M059J (cell line): ENCODE measurements at places on chromosomes 2 and 18. TPM values are rescaled to one million over a fixed set of nuclear protein-coding genes. Genes with fewer than 3 reads are reported as not detected.

GRCh38 chr2:159941729-159942128, 120.7 kb downstream of the PLA2R1 start:
- no peak for DNase-seq

The UBR3 gene
- 7.6 and 15.3 TPM in 2 replicates for total RNA-seq

DNA sequence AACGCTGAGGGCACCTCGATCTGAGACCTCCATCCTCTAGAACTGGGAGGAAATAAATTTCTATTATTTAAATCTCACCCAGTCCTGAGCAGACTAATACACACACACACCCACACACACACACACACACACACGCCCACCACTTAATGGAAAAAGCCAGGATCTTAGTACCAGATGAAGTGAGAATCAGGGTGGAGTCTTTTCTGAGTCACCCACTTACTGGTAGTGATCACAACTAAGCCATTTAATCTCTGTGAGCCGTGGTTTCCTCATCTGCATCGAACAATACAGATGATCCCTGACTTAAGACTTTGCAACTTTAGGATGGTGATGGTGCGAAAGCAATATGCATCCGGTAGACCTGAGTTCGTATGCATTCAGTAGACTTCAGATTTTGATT, 18.6 kb downstream of the THNSL2 start:
- DNase-seq, result no peak

The HES6 gene
- total RNA-seq, result 1.5 and 5.3 TPM in 2 replicates

DNA sequence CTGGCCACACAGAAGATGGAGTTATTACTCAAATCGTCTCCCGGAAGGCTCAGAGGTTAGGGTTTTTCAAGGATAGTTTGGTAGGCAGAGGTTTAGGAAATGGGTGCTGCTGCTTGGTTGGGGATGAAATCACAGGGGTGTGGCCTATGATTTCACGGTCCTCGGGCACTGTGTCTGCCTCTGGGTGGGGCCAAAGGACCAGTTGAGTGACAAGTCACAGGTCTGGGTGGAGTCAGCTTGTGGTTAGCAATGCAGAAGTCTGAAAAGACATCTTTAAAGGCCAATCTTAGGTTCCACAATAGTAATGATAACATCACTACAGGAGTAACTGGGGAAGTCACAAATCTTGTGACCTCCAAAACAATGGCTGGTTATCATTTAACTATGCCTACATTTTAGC, 387.8 kb downstream of the ZNF521 start:
- peak; percentile 53 for DNase-seq

- DNase-seq, result no peak
Observed at GRCh38 chr18:12013186-12013916, 32.0 kb downstream of the IMPA2 start.

GRCh38 chr2:165544897-165545296, 75.4 kb downstream of the CSRNP3 start:
- DNase-seq, result no peak

The REG3A gene
- total RNA-seq, result not detected in 2 replicates

DNA sequence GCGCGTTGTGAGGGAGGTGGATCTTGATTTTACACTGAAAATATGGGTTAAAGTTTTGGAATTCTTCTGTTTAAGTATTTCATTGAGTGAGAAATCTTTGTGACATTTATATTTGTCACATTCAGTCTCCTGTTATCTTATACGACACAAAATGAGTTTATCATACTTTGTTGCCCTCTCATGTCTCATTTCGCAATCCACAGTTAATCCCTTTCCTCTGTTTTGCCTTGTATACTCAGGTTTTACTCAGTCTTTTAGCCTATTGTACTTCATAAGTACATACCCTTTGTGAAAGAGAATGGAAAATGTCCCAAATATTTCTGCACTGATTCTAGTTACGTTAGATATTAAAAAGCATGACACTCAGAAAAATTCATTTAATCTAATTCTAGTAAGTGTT, 142.7 kb downstream of the ATP9B start:
- no peak for DNase-seq

DNA sequence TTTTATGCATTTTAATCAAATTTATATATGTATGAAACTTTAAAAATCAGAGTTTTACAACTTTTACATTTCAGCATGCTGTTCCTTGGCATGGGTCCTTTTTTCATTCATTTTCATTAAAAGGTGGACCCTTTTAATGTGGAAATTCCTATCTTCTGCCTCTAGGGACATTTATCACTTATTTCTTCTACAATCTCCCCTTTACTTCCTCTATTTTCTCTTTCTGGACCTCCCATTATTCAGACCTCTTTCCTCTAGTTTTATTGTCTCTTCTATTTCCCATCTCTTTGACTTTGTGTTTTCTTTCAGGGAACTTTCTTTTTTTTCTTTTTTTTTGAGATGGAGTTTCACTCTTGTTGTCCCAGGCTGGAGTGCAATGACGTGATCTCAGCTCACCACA, 5.7 kb downstream of the PROC start:
- DNase-seq, result peak; percentile 11

The DNER gene
- 13.9 and 21.5 TPM in 2 replicates for total RNA-seq

The TMEM198 gene
- 2.5 and 3.5 TPM in 2 replicates for total RNA-seq

DNA sequence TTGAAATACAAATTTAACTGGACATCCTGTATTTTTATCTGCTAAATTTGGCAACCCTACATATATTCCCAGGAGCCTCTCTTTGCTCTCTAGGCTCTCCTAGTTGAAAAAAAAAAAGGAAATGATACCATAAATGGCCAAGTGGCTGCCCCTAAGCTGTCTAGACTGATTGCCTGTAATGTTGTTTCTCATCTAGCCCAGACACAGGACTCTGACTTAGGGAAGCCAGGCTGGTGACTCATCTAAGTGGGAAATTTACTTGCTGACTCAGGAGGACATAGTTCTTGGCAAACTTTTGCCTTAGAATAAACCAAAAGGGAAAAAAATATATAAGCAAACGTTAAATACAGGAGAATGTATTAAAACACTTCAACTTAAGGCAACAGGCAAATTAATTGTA, 14.6 kb upstream of the ITGAV start:
- DNase-seq, result peak; percentile 98

DNA sequence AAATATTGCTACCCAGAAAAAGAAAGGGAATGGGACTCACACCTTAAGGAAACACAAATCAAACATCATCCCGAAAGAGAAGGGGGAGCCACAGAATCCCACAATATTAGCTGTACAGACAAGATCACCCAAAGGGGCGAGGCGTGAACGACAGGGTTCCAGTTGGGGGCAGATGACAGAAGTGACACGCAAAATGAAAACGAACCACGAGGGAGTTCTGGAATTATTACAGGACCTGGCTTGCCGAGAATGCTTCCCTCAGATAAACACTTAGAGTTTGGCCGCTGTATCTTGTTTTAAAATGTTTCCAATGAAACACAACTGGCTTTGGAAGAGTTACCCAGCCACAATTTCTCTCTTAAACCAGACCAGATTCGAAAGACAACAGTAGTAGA, 60.4 kb downstream of the C2orf76 start:
- no peak for DNase-seq

DNA sequence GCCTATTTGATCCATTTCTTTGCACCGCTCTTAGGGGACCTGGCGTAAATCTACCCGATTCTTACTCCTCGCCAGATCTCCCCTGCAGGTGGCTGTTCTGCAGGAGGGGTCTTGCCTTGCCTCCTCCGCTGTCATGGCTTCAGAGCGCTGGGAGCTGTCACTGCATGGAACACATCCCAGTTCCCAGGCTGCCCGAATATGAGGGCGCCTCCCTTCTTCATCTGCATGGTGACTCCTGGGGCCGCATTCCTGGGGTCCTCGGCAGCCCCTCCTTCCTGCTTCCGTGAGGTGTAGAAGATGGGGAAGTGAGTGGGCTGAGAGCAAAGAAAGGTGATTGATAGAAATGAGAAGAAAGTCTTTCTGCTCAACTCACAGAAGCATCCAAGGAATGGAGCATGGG, 27.3 kb upstream of the COPS8 start:
- no peak for DNase-seq

The ADAM23 gene
- 0.25 TPM in 1 of 2 replicates, not detected in the other for total RNA-seq

The MTX2 gene
- 29.8 and 36.0 TPM in 2 replicates for total RNA-seq

- DNase-seq, result peak; percentile 71
Observed at GRCh38 chr2:223526106-223526505, 76.1 kb downstream of the SCG2 start.

DNA sequence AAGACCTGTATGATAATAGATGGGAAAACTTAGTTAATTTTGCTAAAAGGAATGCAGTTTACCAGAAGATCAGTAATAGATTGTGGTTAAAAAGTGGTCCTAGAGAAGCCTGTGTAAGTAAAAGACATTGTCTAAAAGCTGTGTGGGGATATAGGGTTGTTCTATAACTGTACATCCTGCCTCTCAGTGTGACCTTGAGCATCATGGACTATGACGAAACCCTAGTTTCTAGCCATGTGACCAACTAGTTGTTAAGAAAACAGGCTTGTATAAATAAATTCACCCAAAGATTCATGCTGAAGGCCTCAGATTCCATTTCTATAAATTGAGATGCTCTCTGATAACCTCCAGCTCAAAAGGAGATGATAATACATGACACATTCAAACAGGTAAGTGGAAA, 160.7 kb downstream of the IKZF2 start:
- DNase-seq, result no peak

The NABP1 gene
- 18.6 and 37.5 TPM in 2 replicates for total RNA-seq

GRCh38 chr18:51074605-51075004, 44.6 kb downstream of the SMAD4 start:
- DNase-seq, result no peak

The ACKR3 gene
- 2.7 and 3.0 TPM in 2 replicates for total RNA-seq

DNA sequence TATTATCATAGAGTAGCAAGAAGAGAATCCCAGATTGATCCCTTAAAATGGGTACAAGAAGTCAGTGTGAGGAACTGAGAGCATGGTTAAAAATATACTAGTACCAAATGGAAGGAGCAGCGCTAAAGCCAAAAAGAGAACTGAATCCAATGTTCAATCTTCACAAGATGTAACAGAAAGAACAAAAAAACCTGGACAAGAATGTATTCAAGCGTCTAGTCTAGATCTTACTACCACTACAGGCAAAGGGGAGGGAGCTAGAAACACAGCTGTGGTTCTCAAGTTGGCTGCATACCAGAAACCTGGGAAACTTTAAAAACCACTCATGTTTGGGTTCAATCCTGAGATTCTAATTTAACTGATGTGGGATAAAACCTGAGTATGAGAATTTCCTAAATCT, 57.5 kb downstream of the PIAS2 start:
- DNase-seq, result peak; percentile 40

DNA sequence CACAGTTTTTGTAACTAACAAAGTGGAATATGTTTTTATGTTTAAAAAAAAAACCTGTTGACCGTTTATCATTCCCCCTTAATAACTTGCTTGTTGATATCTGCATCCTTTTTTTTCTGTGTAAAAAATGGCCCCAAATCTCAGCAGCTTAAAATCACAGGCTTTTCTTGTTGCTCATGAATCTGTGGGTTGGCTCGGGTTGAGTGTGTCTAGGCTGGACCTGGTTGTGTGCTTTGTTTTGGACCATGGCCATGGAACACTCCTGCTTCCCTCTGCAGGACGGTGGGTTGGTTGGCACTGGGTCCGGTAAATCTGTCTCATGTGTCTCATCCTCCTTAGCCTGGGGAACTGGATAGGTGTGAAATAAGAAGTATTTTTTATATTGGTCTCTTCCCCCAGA, 139.0 kb upstream of the LINC00305 start:
- DNase-seq, result no peak

The CRYBA2 gene
- total RNA-seq, result 0.17 TPM in 1 of 2 replicates, not detected in the other

DNA sequence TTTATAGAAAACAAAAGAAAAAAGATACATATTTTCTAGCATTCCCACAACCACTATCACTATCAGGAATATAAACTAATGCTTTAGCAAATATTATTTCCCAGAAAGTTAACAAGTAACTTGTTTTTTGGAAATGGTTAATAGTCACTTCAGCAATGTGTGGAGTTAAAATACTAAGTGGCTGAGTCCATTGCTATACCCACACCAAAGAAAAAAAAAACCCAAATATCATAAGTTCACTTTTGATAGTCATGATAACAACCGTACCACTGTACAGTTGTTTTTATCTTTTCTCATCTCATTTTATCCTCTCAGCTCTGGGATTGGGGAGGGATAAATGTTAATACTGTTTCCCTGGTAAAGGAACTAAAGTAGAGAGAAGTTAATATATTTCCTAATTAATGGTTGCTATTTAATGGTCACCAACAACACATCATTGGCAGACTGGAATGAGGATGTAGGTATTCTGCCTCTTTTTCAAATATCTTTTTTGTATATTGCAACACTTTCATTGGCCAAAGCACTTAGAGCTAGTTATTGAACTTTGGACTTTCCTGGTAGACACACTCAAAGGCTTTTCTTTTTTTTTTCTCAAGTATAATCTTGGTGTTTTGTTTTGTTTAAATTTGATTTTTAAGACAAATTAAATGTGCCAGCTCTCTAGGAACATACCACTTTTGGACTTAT, 18.4 kb upstream of the KANSL1L start:
- DNase-seq, result no peak

- no peak for DNase-seq
Observed at GRCh38 chr18:36673452-36673851, 155.3 kb downstream of the TPGS2 start.

DNA sequence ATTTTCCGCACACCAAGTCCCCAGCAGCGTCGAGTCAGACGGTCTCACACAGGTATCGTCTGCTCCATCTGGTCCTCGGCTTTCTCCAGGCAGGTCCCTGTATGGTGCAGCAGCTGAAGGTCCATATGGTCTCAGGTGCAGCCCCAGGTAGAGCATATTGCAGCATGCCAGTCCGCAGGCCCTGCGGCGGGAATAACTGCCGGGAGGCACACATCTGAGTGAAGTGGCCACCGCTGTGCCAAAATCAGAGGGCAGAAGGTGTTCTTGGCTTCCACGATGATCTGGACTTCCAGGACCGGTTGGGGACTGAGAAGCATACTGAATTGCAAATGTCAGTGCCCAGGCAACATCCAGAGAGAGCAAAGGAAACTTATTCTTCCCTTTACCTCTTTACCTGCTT, 320.3 kb downstream of the RNF144A start:
- no peak for DNase-seq

- peak; percentile 88 for DNase-seq
Observed at GRCh38 chr2:111930875-111931274, 32.5 kb downstream of the MERTK start.

The CPLX4 gene
- not detected in 2 replicates for total RNA-seq

- no peak for DNase-seq
Observed at GRCh38 chr2:26646986-26647672, 6.0 kb upstream of the CIB4 start.

The CGREF1 gene
- total RNA-seq, result 0.17 and 0.84 TPM in 2 replicates

GRCh38 chr2:118843483-118844132, 3.8 kb downstream of the EN1 start:
- no peak for DNase-seq

DNA sequence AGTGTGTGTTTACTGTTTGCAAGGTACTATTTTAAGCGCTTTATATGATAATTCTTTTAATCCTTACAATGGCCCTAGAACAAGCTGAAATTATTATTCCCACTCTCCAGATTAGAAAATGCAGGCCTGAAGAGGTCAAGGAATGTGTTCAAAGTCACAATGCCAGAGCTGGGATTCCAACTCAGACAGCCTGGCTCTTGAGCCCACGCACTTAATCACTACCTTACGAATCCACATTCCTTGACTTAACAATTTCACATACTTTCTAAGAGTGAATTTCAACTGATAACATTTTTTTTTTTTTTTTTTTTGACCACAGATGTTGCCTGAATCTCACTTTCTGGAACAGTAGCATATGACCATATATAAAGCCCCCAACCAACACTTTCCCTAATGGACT, 400.3 kb downstream of the NCKAP5 start:
- no peak for DNase-seq

The DRC1 gene
- not detected in 2 replicates for total RNA-seq

- no peak for DNase-seq
Observed at GRCh38 chr2:230060672-230061293, 7.9 kb downstream of the SLC16A14 start.

- DNase-seq, result peak; percentile 57
Observed at GRCh38 chr2:68190991-68191731, 33.5 kb downstream of the PNO1 start.
